Gastroesophageal sphincter (tissue), 4 donors: ENCODE measurements at places on chromosomes 11 and 22.

GRCh38 chr11:128919216-128919615 lies 23.5 kb downstream of the TP53AIP1 start:
- ATAC-seq: no peak

GRCh38 chr11:131463649-131464425 lies 93.4 kb downstream of the NTM start:
- ATAC-seq: no peak

- peak; percentile 66 for ATAC-seq
Observed at GRCh38 chr11:111565114-111565720, 24.7 kb downstream of the LAYN start.

GRCh38 chr11:45500451-45500850 lies 165.0 kb downstream of the CHST1 start:
- no peak for ATAC-seq

DNA sequence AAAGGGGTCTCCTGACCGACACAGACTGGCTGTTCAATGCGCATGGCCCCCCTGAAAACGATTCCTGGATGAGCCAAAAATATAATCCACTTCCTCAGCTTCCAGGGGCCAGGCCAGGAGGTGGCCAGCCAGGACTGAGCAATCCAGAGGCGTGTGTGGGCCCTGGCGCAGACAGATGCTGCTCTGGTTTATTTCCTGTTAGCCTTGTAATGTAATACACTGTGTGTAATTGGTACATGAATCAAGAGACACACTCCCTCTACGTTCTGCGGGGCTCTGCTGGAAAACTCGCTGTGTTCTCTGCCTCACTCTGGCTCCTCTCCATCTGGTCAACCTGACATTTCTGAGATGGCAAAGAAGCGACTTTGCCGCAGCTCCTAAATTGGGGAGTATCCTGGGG lies 26.3 kb upstream of the ISX start:
- no peak for ATAC-seq
